ENCODE measurements at places on chromosomes 13 and 19. TPM values are rescaled to one million over a fixed set of nuclear protein-coding genes. Genes with fewer than 3 reads are reported as not detected.

DNA sequence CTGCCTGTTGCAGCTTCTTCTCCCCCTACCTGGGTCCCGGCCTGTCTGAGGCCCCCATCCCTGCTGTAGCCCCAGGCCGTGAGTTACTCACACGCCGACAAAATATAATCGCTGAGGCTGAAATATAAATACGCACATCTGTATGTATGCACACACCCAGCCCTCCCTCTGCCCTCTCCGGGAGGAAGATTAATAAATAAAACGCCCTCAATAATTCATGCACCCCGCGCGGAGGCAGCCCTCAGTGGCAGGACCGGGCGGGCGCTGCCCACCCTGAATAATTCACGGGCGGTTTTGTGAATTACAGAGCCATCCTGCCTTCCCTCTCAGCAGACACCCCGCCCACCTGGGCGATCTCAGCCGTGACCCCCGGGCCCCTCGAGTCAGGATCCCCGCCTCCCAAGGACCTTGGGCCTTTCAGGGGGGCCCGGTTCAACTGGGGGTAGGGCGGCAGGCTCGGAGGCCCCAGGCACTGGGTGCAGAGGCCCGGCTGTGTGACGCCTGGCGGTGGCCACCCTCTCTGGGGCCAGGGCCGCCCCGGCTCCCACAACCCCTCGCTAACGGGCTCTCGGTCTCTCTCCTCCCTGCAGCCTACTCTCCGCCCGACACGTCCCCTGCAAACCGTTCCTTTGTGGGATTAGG lies 24.2 kb downstream of the SMIM24 start:
- H3K4me3 ChIP-seq: no peak overlapping the region
- H3K4me1 ChIP-seq: peaks cover 15% of the 10 kb centered on the region
- no peak overlapping the region for H3K27ac ChIP-seq
- DNase-seq: no peak

The PSPN gene
- 1.0 TPM for total RNA-seq

The CGB7 gene
- total RNA-seq: not detected

DNA sequence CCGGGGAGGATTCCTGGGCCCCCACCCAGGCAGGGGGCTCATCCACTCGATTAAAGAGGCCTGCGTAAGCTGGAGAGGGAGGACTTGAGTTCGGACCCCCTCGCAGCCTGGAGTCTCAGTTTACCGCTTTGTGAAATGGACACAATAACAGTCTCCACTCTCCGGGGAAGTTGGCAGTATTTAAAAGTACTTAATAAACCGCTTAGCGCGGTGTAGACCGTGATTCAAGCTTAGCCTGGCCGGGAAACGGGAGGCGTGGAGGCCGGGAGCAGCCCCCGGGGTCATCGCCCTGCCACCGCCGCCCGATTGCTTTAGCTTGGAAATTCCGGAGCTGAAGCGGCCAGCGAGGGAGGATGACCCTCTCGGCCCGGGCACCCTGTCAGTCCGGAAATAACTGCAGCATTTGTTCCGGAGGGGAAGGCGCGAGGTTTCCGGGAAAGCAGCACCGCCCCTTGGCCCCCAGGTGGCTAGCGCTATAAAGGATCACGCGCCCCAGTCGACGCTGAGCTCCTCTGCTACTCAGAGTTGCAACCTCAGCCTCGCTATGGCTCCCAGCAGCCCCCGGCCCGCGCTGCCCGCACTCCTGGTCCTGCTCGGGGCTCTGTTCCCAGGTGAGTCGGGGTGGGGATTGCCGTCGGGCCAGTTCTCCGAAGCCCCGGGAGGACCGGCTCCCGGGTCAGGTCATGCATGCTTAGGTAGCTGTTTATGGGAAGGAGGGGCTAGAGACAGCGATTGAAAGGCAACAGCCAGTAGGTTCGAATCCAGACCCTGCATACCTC lies at the start of gene ICAM1:
TSS of gene ICAM1 (plus strand) at position 505 of the 779 bp plus-strand sequence. CDS start at position 545, 40 bp downstream.
- peak; percentile 71 for DNase-seq
- no peaks in the 10 kb centered on the region for H3K36me3 ChIP-seq
- H3K4me1 ChIP-seq: peaks cover 23% of the 10 kb centered on the region
- peak within 1 kb of the TSS; percentile 57 for H3K4me3 ChIP-seq
- no peaks in the 10 kb centered on the region for H3K27me3 ChIP-seq

- H3K27ac ChIP-seq: no peak overlapping the region
- DNase-seq: peak; percentile 52
- H3K36me3 ChIP-seq: no peaks in the 10 kb centered on the region
- peaks cover 5% of the 10 kb centered on the region for H3K4me1 ChIP-seq
Observed at GRCh38 chr13:84946192-84946591, 853.0 kb downstream of the SLITRK6 start.

DNA sequence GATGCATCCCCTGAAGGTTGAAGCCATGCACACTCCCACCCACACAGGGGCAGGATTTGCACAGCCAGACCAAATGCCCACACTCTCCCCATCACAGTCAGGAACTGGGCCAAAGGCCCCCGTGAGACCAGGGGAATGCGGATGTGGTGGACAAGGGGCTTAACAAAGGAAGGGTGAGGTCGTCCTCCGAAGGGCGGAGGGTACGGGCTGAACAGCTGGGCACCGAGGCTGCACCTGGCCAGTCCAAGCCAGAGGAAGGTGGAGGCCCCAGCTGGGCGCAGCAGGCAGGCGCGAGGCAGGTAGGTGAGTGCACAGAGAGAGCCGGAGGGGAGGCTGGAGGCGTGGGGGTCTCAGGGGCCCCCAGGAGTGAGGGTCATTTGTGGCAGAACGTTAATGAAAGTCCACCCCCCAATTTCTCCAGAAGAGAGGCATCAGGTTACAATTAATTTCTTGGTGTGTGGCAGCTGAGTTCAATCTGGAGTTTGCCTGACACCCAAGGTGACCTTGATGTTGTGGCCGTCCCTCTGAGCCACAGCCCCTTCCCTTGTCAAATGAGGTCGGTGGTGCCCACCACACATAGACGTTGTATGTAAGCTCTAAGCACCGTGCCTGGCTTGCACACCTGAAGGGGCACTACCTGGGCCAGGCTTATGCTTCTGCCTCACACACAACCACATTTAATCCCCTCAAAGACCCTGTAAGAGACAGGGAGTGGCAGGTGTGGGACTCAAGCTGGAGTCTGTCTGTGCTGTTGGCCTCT lies 2.9 kb downstream of the KLK15 start:
- H3K27ac ChIP-seq: no peak overlapping the region
- no peaks in the 10 kb centered on the region for H3K27me3 ChIP-seq
- H3K36me3 ChIP-seq: no peaks in the 10 kb centered on the region
- DNase-seq: no peak
- peaks cover 2% of the 10 kb centered on the region for H3K4me1 ChIP-seq

DNA sequence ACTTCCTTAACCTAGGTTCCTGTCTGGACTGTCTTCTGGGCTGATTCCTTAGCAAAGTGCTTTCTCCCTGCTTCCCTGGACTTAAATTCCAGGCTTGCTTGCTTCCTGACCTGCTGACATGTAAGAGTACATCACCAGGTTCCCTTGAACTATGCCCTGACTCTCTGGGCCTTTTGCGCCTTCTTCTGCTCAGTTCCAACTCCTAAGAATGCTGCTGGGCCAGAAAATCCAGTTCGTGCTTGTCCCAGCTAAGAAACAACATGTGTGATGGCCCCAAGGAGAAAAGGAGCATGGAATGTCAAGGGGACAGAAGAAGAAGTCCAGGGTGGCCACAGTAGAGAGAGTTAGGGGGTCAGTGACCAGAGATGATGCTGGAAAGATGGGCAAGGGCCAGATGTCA lies 42.6 kb upstream of the MBNL2 start:
- H3K4me1 ChIP-seq: no peaks in the 10 kb centered on the region
- no peaks in the 10 kb centered on the region for H3K27me3 ChIP-seq
- no peak overlapping the region for H3K4me3 ChIP-seq

GRCh38 chr19:45767410-45767880 lies 1.6 kb downstream of the SIX5 start:
- DNase-seq: no peak
- H3K4me3 ChIP-seq: no peak overlapping the region
- H3K36me3 ChIP-seq: no peaks in the 10 kb centered on the region
- H3K27me3 ChIP-seq: no peaks in the 10 kb centered on the region
- H3K27ac ChIP-seq: no peak overlapping the region

DNA sequence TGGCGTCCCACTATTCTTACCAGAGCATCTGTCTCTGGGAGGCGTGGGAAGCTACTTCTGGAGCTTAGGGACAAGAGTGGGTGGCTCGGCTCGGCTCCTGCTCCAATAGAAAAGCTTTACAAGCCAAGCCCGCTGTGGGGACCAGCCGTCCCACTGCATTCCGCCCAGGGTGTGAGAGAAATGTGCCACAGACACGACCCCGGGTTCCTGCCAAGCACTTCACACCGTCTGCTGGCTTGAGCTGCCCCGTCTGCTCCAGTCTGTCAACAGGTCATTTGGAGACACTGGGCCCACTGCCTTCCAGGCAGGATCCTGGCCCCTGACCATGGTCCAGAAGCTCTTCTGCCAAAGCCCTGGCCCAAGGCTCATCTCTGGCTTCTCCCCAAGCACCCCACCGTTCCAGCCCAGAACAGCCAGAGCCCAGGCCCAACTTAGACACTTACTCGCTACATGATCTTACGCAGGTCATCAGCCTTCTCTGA lies 6.5 kb upstream of the FKRP start:
- peaks cover 7% of the 10 kb centered on the region for H3K36me3 ChIP-seq
- H3K27me3 ChIP-seq: no peaks in the 10 kb centered on the region
- peaks cover 11% of the 10 kb centered on the region for H3K4me1 ChIP-seq
- H3K4me3 ChIP-seq: no peak overlapping the region

The CEACAM1 gene
- total RNA-seq: 3.5 TPM

GRCh38 chr13:101649488-101650126 lies 197.1 kb downstream of the ITGBL1 start:
- H3K36me3 ChIP-seq: no peaks in the 10 kb centered on the region
- H3K4me1 ChIP-seq: no peaks in the 10 kb centered on the region
- H3K27ac ChIP-seq: no peak overlapping the region
- DNase-seq: no peak
- no peak overlapping the region for H3K4me3 ChIP-seq

GRCh38 chr13:110634558-110634957 lies 19.2 kb downstream of the NAXD start:
- DNase-seq: no peak
- no peaks in the 10 kb centered on the region for H3K27me3 ChIP-seq
- H3K36me3 ChIP-seq: peaks cover 15% of the 10 kb centered on the region
- H3K27ac ChIP-seq: no peak overlapping the region
- no peak overlapping the region for H3K4me3 ChIP-seq

DNA sequence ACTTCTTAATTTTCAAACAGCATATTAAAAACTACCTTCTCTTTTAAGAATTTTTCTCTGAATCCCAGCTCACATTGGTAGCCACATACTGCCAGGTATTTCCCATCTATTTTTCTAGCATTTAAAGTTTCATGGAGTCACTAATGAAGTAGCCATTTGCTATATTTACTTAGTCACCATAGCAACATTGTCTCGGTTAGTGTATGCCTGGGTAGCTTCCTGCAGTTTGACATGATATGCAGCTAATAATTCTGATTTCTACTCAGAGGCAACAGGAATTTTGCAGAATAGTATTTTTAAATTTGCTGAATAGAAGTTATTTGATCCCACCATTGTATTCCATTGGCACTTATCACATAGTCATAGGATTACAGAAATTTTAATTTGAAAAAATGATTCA lies 30.9 kb upstream of the KCTD4 start:
- DNase-seq: no peak
- no peak overlapping the region for H3K4me3 ChIP-seq
- H3K4me1 ChIP-seq: no peaks in the 10 kb centered on the region

GRCh38 chr19:28498404-28498976 lies 714.5 kb downstream of the UQCRFS1 start:
- DNase-seq: no peak
- no peaks in the 10 kb centered on the region for H3K36me3 ChIP-seq
- no peak overlapping the region for H3K27ac ChIP-seq
- H3K4me3 ChIP-seq: no peak overlapping the region

- DNase-seq: no peak
- H3K4me1 ChIP-seq: no peaks in the 10 kb centered on the region
- H3K36me3 ChIP-seq: no peaks in the 10 kb centered on the region
- no peaks in the 10 kb centered on the region for H3K27me3 ChIP-seq
- no peak overlapping the region for H3K4me3 ChIP-seq
Observed at GRCh38 chr13:83311886-83312577, 570.2 kb downstream of the SLITRK1 start.

DNA sequence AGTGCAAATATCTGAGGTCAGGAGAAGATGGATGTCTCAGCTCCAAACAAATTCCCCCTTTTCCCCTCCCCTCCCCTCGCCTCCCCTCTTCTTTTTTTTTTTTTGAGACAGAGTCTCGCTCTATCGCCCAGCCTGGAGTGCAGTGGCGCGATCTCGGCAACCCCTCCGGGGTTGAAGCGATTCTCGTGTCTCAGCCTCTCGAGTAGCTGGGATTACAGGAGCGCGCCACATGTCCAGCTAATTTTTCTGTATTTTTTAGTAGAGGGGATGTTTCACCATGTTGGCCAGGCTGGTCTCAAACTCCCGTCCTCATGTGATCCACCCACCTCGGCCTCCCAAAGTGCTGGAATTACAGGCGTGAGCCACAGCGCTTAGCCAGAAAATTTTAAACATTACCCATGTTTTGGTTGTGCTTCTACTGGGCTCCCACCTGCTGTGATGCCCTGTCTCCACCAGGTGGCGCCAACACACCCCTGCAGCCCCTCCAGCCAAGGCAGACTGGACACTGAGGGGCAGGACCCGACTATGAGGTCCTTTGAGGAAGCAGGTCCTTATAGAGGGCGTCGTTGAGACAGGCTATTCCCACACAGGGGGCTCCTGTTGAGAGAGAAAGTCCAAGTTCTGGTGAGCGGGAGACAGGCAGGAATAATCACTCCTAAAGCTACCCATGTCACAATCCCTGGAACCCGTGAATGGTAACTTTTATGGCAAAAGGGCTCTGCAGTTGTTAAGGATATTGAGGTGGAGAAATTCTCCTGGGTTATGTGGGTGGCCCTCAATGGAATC lies 6.3 kb downstream of the ERICH4 start:
- no peak overlapping the region for H3K4me3 ChIP-seq
- peaks cover 7% of the 10 kb centered on the region for H3K4me1 ChIP-seq
- DNase-seq: peak; percentile 80
- no peak overlapping the region for H3K27ac ChIP-seq
- H3K36me3 ChIP-seq: no peaks in the 10 kb centered on the region

- no peak overlapping the region for H3K4me3 ChIP-seq
- no peak overlapping the region for H3K27ac ChIP-seq
- peaks cover 5% of the 10 kb centered on the region for H3K4me1 ChIP-seq
- H3K36me3 ChIP-seq: peaks cover 13% of the 10 kb centered on the region
Observed at GRCh38 chr13:21164631-21165030, 11.7 kb downstream of the SKA3 start.

- DNase-seq: no peak
- no peaks in the 10 kb centered on the region for H3K27me3 ChIP-seq
- no peaks in the 10 kb centered on the region for H3K36me3 ChIP-seq
- no peak overlapping the region for H3K4me3 ChIP-seq
- H3K27ac ChIP-seq: no peak overlapping the region
Observed at GRCh38 chr13:86269511-86269910, 470.3 kb upstream of the SLITRK6 start.

The PLVAP gene
- total RNA-seq: 0.41 TPM

DNA sequence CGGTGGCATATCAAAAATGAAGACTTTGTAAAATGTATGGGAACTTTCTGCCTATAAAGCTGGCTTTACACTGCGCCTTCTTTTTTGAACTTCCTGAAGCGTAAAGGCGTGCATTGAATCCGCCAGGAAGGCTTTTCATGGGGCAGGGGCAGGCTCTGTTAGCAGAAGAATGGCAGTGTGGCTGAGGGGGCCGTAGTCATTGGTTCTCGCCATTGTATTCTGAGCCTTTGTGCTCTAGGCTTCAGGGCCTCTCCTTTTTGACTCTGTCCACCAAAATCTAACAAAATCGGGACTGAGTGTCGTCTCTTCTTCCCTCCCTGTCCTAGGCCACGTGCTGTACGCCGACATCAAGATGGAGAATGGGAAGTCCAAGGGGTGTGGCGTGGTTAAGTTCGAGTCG lies 14.1 kb downstream of the PRAM1 start:
- H3K27ac ChIP-seq: no peak overlapping the region
- H3K27me3 ChIP-seq: no peaks in the 10 kb centered on the region

Data from Karpas-422 (cell line).